ENCODE measurements at places on chromosomes 4 and X. TPM values are rescaled to one million over a fixed set of nuclear protein-coding genes. Genes with fewer than 3 reads are reported as not detected.
A peak's percentile ranks its signal among the peaks of the same experiment; 100 is the strongest.

DNA sequence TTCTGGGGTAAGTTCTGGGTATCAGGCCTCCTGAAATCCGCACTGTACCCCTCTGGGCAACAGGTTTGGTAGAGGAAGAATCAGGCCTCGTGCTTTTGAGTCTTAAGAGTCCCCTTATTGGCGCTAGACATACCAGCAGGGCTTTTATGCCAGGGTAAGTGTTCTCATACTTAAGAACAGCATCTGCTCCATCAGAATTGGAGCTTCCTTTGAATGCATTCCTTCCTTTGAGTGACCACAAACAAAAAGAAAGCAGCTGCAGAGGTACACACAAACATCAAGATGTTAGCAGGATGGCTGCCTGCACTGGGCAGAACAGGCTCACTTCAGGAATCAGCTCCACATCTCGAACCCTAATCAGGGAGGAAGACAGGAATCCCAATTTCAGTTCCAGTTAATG, 156.8 kb downstream of the MGST2 start:
- no peaks in the 10 kb centered on the region for H3K4me1 ChIP-seq
- H3K36me3 ChIP-seq: no peaks in the 10 kb centered on the region
- DNase-seq: no peak
- no peaks in the 10 kb centered on the region for H3K27me3 ChIP-seq
- H3K27ac ChIP-seq: no peak overlapping the region

DNA sequence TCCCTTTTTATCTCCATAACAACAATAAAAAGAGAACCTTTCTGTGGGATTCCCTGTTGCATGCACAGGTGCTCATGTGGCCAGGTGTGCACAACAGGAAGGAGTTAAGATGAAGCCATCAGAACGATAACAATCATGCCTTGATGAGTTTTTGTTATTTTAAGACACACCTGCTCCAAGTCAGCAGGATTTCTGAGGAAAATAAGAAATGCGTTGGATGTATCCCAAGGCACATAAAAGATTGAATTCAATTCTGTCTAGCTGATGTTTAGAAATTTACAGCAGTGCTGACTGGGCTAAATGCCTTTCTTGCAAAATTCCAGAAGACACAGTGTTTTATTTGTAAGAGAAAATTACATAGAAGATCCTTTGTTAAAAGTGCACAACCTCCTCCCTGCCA, 1678.2 kb downstream of the ARAP2 start:
- H3K27me3 ChIP-seq: no peaks in the 10 kb centered on the region
- no peaks in the 10 kb centered on the region for H3K4me1 ChIP-seq
- H3K4me3 ChIP-seq: no peak overlapping the region
- no peak overlapping the region for H3K27ac ChIP-seq
- DNase-seq: no peak

- no peaks in the 10 kb centered on the region for H3K36me3 ChIP-seq
- no peak overlapping the region for H3K27ac ChIP-seq
- no peaks in the 10 kb centered on the region for H3K27me3 ChIP-seq
- no peak overlapping the region for H3K4me3 ChIP-seq
Measured at GRCh38 chr4:156889616-156890594, 81.7 kb downstream of the PDGFC start.

DNA sequence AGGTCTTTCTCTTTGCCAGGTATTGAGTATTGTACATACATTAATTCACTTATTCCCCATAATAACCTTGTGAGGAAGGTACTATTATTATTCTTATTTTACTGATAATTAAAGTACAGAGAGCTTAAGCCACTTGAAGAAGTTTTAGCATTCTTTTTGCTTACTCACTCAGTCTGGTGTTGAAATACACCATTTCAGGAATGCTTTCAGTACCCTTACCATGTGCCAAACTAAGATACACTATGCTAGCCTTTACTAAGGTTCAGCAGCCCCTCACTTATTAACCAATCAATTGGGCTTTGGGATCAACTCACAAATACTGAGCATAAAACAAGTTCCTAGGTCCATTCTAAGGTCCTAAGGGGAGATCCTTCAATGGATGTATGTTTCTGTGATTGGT, 179.0 kb upstream of the FGF13 start:
- DNase-seq: no peak
- H3K36me3 ChIP-seq: no peaks in the 10 kb centered on the region
- H3K27ac ChIP-seq: no peak overlapping the region
- H3K27me3 ChIP-seq: no peaks in the 10 kb centered on the region
- H3K4me1 ChIP-seq: no peaks in the 10 kb centered on the region

The MAGEA11 gene
- not detected for total RNA-seq

The HTN3 gene
- not detected for total RNA-seq

The H2BW2 gene
- total RNA-seq: not detected

DNA sequence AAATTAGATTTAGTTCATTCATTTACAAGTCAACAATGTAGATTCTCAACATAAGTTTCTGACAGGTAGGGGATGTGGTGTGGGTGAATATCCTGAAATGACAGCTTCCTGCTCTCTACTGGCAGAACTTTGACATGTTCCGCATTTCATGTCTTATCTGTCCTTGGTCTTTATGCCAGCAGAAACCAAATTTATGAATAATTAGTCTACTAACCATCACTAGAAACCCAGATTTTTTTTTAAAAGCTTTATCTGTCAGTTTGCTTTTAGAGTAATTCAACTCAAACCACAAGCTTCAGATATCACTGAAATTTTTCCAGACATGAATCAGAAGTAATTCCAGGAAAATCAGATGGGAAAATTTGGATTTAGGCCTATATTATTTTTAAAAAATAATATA, 17.9 kb downstream of the COQ2 start:
- no peak overlapping the region for H3K27ac ChIP-seq
- no peaks in the 10 kb centered on the region for H3K36me3 ChIP-seq
- DNase-seq: no peak
- H3K4me3 ChIP-seq: no peak overlapping the region

The SOD3 gene
- total RNA-seq: 35.8 TPM

GRCh38 chr4:101279377-101279871, 67.9 kb downstream of the PPP3CA start:
- peak; percentile 39 for DNase-seq
- no peak overlapping the region for H3K27ac ChIP-seq
- H3K4me1 ChIP-seq: peaks cover 3% of the 10 kb centered on the region
- no peak overlapping the region for H3K4me3 ChIP-seq

- no peaks in the 10 kb centered on the region for H3K4me1 ChIP-seq
- H3K27me3 ChIP-seq: no peaks in the 10 kb centered on the region
- H3K27ac ChIP-seq: no peak overlapping the region
Measured at GRCh38 chr4:14359991-14360390, 642.3 kb upstream of the CPEB2 start.

GRCh38 chrX:1430451-1430850, 22.3 kb downstream of the ASMTL start:
- peaks cover 1% of the 10 kb centered on the region for H3K36me3 ChIP-seq
- no peaks in the 10 kb centered on the region for H3K27me3 ChIP-seq
- H3K4me3 ChIP-seq: no peak overlapping the region
- no peak overlapping the region for H3K27ac ChIP-seq

DNA sequence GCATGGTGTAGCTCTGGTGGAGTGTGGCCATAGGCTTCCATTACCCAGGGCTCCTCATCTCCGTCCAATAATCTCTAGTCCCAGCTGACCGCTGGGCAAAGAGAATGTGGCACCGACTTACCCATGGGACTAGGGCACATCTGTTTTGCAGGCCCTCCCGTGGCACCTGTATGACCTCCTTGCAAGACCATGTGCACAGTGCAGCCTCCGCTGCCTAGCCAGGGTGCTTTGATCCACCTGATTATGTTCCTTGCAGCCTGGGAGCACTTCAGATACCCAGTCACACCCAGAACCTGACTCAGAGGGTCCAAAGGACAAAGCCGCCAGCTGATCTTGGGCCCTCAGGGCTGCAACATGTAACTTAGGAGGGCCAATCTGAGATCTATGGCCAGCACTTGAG, 84.8 kb downstream of the PCDH10 start:
- no peaks in the 10 kb centered on the region for H3K27me3 ChIP-seq
- no peak for DNase-seq
- no peaks in the 10 kb centered on the region for H3K4me1 ChIP-seq
- no peak overlapping the region for H3K27ac ChIP-seq
- no peaks in the 10 kb centered on the region for H3K36me3 ChIP-seq

The TNIP3 gene
- 1.2 TPM for total RNA-seq

DNA sequence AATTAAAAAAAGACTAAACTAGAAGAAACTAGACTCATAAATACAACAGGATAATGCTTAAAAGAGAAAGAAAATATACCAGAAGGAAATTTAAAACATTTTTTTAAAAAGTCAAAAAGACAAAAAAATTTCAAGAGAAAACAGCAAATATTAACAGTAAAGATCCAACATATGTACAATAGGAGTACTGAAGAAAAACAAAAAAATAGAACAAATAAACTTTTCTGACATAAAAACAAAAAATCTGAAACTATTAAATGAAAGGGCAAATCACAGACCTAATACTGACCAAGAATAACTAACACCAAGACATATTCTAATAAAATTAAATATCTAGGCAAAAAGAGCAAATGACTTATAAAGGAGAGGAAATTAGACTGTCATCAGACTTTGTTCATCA, 11.5 kb downstream of the DNAJB14 start:
- H3K27me3 ChIP-seq: no peaks in the 10 kb centered on the region
- H3K4me3 ChIP-seq: no peak overlapping the region
- no peak overlapping the region for H3K27ac ChIP-seq
- H3K4me1 ChIP-seq: no peaks in the 10 kb centered on the region
- no peak for DNase-seq

- H3K4me1 ChIP-seq: no peaks in the 10 kb centered on the region
- H3K4me3 ChIP-seq: no peak overlapping the region
- H3K27ac ChIP-seq: no peak overlapping the region
- no peaks in the 10 kb centered on the region for H3K36me3 ChIP-seq
- no peaks in the 10 kb centered on the region for H3K27me3 ChIP-seq
Measured at GRCh38 chr4:20301161-20301560, 49.5 kb downstream of the SLIT2 start.

All from colonic mucosa (tissue), 4 donors.